ENCODE measurements at places on chromosomes 16 and 17.

GRCh38 chr17:29883497-29883896, 46.5 kb downstream of the SSH2 start:
- DNase-seq = no peak

GRCh38 chr16:72241008-72241407, 69.1 kb upstream of the PMFBP1 start:
- no peak for DNase-seq

DNA sequence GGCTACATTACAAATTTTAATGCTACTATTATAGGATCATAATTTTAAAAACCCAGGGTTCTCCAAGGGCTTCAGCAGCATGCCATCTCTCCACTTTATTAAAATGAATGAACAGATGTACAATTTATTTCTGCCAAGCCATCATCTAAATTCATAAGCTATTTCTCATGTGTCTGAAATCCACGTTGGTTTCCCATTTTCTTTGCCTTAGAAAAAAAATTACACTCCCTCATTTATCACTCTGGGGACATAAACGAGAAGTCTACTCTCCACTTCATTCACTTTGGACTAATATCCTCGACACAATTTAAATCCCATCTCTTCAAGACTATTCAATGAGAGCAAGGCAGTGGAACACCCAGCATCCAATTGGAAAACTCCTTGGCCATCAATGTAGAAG, 178.4 kb upstream of the HSBP1 start:
- DNase-seq = no peak

DNA sequence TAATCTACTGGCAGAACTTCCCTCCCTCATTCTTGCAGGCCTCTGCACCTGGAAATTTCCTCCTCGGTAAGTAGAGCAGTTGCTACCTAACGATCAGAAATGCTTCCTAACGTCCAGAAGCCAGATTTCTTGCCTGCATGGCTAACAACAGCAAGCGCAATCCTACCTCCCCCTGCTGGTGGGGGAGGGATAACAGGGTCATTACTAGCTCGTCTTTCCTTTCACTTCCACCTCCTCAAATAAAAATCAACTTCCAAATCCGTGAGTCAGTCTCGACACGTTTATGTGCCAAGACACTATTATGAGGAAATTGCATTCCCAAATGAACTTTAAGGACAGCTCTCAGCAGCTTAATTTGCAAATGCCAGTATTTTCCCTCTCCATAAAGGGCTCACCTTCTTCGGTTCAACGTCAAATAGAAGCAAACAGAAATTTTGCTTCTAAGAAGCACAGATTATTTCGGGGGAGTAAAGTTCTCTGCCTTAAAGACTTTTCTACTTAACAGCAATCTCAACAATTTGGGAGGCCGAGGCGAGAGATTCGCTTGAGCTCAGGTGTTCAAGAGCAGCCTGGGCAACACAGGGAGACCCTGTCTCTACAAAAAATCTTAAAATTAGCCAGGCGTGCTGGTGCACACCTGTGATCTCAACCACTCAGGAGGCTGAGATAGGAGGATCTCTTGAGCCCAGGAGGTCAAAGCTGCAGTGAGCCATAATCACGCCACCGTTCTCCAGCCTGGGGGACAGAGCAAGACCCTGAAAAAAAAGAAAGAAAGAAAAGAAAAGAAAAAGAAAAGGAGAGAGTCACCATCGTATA, 188.6 kb upstream of the PSMD7 start:
- peak; percentile 13 for DNase-seq

DNA sequence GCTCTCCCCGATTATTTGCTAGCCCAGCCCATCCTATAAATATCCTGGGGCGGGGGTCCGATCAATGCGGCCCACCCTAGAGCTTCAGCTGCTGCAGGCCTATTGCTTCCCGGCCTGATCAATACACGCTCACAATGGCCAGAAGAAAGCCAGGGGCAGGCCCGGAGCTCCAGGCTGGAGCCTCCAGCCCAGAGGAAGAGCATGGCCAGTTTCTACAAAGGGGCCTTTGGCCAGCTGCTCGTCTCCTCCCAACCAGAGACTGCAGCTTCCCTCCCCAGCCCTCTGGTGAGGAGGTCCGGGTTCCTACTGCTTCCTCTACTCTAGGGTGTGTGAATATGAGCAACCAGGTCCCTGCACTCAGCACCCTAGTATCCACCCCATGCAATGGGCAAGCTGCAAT, 36.7 kb downstream of the SALL1 start:
- DNase-seq = no peak

DNA sequence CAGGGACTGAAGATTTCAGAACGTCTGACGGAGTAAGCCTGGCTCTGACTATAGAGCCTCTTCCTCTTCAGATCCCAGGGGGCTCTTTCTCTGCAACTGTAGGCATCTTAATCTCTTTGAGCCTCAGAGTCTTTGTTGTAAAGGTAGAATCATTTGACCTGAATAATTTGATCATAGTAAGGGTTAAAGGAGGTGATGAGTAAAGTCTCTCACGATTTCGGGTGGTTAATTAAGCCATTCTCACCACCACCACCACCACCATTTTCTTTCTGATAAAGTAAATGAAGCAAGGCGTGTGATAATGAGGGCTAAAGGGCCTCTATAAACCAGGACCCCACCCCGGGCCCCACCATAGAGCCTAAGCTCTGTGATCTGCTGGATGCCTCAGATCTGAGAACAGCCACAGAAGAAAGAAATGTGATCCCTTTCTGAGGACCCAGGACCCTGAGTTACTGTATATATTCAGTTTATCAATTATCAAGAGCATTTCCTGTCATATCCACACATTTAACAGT, 33.0 kb upstream of the ADAMTS18 start:
- DNase-seq = no peak

All from CD4-positive, alpha-beta T cell treated with Interleukin-10 for 1 hour (primary cell).